ENCODE measurements at places on chromosomes 7 and 10.

GRCh38 chr7:51276967-51277366, 39.6 kb downstream of the COBL start:
- no peak for DNase-seq

DNA sequence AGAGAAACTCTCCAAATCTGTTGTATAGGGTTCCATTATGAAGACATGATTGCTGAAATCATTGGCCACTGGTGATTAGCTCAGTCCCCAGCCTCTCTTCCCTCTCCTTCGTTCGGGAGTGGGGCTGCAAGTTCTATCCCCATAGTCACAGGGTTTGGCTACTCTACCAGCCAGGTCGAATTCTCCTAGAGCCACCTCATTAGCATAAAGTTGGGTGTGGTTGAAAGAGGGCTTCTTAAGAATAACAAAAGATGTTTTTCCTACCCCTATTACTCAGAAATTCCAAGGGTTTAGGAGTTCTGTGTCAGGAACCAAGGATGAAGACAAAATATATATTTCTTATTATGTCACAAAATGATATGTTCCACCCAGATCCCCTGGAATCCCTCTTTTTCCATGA, 166.2 kb upstream of the YAE1 start:
- no peak for DNase-seq

GRCh38 chr10:22325272-22326144, 4.6 kb downstream of the BMI1 start:
- no peak for DNase-seq

GRCh38 chr7:8175929-8176369, 86.0 kb downstream of the ICA1 start:
- DNase-seq = no peak

DNA sequence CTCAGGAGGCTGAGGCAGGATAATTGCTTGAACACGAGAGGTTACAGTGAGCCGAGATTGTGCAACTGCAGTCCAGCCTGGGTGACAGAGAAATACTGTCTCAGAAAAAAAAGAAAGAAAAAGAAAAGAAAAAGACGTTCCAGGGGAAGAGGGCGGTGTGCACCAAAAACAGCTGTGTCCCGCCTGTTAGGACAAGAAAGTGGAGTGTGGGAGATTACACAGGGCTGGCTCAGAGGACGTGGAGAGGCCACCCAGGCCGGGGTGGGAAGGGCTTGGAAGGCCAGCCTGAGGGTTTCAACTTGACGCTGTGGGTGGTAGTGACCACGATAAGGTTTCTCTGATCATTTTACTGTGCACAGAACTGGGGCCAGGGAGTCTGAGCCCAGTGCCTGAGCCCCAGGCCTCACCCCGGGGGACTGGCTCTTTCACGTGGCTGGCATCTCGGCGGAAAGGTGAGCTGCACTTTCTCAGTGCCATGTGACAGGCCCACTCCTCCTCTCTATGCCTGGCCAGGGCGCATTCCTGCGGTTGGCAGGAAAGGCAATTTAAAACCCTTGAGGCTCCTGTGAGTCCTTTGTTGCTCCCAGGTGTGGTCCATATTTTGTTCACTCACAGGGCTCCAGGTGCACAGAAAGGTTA, 13.9 kb downstream of the RHBDD2 start:
- DNase-seq = no peak

DNA sequence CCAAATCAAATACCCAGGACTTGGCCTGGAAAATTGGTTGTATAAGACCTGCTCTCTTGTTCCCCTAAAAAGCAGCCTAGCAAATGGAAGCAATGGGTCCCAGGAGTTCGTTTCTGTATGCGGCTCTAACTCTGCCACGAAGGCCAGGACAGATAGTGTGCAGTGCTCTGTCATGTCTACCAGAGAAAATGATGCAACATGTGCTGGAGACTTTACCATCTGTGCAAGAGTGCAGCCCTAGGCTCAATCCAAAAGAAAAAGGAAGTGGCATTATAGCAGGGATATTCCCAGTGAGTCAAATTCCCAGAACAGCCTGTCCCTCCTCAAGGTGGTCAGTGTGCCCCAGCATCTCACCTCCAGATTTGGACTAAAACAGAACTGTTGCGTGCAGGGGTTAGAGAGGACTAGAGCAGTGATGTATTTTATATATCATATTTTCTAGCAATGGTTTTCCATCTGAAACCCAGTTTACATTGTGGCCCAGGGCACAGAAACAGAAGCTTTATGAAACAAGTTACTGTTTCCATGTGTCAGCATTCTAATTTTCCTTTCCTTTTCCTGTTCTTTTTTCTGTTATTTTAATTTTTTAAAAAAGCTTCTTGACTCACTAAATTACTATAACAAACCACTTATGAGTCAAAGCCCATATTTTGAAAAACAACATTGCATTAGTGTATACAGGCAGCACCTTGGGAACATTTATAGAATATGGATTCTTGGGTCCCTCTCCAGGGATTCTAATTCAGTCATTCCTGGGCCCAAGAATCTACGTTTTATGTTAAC, 311.2 kb downstream of the RNLS start:
- DNase-seq = no peak

DNA sequence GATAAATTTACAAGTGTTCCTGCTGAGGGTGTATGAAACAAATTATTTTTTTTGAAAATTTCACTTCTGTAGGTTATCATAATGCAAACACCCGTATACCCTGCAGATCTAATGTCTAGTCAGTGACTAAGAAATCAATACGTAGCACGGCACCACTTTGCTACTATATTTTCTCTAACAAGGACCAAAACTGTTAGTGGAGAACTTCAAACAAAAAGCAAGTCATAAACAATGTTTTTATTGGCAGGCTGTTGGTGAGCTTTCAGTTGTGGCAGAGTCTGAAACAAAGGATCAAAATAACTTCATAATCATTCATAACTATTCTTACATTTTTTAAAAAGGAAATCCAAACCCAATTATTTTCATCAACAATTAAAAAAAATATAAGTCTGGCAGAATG, 11.8 kb downstream of the SEM1 start:
- DNase-seq = no peak

DNA sequence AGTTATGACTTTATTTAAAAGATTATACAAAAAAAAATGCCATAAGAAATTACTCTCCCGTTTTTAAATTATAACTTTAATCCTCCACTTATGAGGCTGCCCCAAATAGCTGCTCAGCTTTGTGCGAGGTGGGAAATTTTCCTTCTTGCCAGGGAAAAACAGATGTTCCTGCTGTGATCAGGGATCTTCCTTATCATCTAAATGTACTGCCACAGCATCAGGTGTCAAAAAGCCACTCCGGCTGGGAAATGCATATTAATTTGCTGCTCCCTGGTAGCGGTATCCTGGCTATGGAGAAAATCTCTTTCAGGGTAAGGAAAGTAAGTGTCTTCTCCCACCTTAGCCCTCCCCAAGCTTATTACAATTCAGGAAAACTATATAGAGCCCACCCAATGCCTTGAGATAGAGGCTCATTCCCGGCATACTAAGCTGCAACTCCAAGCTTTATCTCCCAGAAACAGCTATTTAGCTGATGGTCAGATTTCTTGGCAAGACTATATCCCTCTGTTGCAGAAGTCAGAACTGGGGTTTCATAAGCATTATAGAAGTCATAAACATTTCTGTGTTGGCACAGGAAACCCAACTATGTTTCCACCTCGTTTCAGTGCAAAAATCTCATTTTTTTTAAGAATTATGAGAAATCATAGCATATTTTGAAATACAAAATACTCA, 360.4 kb downstream of the PARD3 start:
- no peak for DNase-seq

DNA sequence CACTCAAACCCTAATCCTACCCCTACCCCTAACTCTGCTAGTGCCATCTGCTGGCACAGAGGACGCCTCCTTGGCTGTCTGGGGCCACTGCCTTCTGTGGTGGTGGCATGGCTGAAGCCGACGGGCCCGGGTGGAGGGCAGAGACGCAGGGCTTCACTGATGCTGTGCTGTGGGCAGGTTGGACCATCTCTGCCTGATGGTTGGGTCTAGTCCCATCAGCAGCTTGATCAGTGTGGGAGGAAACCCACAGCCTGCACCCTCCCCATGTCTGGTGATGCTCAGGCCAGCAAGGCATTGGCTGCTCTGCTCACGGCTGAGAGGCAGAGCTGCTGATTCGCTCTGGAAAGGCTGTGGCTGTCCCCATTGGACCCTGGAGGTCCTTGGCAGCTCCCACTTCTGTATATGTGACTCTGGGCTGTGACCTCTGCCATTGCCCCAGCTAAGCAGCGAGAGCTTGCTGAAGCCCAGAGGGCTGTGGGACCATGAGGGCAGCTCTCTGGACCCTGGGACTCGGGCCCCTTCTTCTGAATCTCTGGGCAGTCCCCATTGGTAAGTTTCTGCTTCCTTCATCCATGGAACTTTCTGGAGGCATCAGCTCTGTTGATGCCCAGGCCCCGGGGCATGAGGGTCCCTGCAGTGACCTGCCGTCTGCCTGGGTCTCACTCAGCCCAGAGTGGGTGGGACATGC, at the start of gene SCART1:
Gene SCART1 (plus strand): TSS at position 430 of the 688 bp plus-strand sequence. CDS start 53 bp downstream, at position 483.
- no peak for DNase-seq

DNA sequence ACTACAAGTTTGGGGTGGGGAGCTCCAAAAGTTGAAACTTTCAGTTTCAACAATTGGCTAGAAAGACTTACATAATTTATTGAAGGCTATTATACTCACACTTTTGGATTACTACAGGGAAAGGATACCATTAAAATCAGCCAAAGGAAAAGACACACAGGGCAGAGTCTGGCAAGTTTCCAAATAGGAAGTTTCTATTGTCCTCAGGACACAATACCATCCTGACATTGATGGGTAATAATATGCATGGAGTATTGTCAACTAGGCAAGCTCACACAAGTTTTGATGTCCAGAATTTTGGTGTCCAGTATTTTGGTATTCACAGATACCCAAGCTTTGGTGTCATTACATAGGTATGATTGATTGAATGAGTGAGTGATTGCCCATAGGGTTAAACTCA, 872.6 kb upstream of the SORCS1 start:
- no peak for DNase-seq

DNA sequence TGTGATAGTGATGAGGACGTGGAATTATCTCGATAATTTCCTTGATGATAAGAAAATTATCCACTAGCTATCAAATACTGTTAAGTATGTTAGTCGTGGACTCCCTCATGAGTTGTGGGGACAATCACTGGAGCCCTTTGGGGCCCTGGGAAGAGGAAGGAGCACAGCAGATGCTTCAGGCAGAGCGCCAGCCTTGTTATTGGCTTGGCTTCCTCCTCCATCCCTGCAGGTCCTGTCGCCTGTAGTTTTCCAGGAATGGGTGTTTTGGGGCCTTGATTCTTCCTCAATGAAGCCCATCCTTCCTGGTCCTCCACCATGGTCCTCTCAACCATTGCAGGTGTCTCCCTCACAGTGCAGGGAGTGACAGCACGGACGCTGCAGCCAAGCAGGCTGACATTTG, 32.5 kb upstream of the ZNF32 start:
- DNase-seq = no peak
